ENCODE measurements at places on chromosomes 1 and 21.

GRCh38 chr1:39177706-39178105, 26.8 kb upstream of the MACF1 start:
- DNase-seq: no peak

DNA sequence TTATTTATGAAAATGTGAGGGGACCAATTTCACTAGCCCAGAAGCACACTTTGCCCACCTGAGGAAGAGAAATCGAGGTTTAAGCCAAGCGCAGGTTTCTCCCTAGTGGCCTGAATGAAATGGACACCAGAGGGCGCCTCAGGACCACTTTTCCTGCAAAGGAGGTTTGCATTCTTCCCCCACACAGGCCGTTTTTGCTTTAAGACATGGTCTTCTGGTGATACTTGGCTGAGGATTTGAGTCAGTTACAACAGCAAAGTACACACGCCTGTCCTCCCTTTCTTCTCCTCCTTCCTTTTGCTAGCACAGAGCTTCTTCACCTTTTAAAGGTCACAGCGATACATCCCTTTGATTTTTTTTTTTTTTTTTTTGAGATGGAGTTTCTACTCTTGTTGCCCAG, 5.4 kb downstream of the PLA2G2E start:
- peak; percentile 52 for DNase-seq

GRCh38 chr1:109208394-109208793, 5.3 kb upstream of the SARS1 start:
- no peak for DNase-seq

GRCh38 chr1:156423422-156424352, 54.7 kb downstream of the RHBG start:
- no peak for DNase-seq

GRCh38 chr1:3678361-3679097, 26.2 kb downstream of the TP73 start:
- DNase-seq: no peak

DNA sequence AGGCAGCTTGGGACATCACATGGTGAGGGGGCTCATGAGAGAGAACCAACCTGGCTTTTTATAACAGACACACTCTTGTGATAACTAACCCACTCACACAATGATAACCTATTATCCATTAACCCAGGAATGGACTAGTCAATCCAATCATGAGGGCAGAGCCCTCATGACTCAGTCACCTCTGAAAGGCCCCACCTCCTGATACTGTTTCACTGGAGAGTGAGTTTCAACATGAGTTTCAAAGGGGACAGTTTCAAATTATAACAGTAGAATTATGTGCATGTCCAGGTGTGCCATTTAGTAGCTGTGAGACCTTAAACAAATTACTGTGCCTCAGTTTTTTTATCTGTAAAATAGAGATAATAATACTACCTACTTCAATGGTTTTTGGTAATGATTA, 47.6 kb upstream of the PPP2R5A start:
- no peak for DNase-seq

- no peak for DNase-seq
Measured at GRCh38 chr21:33022828-33023573, 2.7 kb upstream of the OLIG2 start.

- DNase-seq: no peak
Measured at GRCh38 chr1:245842106-245842505, 665.0 kb downstream of the SMYD3 start.

DNA sequence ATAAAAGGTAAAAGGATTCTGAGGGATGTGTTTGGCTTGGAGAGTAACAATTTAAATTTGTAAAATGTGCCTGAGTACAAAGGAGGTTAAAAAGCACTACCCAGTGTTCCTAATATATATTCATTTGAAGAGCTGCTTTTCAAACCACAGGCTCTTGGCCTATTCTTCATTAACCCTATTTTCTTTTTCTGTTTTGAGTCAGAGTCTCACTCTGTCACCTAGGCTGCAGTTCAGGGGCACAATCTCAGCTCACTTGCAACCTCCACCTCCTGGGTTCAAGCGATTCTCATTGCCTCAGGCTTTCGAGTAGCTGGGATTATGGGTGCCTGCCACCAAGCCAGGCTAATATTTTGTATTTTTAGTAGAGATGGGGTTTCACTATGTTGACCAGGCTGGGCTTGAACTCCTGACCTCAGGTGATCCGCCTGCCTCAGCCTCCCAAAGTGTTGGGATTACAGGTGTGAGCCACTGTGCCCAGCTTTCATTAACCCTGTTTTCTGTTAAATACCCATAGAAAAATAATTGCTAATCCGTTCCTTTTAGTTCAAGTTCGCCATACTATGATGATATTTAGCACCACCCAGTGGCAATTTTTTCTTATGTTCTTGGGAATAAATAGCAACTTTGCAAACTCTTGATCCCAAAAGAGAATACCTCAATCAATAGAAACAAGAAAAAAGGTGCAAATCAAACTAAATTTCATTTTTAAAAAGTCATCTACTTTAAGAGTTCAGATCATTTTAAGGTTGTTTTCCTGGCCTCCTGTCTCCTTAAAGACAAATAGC, 30.5 kb downstream of the ZBTB8OS start:
- no peak for DNase-seq

GRCh38 chr1:112524986-112525385, 16.2 kb downstream of the WNT2B start:
- DNase-seq: no peak

DNA sequence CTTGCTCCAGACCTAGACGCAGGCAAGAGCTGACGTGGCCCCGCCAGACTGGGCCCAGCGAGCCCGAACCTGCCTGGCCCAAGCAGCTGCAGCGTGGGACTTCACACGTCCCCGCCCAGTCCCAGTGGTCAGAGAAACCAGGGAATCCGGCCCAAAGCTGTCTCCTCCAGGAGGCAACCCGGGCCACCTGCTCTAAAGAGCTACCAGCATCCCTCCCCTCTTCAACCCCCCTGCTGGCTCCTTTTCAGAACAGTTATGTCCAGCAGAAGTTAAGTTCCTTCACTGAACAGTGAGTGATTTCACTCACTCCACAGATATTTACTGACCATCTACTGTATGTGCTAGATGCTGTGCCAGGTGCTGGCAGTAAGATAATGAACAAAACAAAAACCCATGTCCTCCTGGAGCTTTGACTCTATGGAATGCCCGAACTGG, 2.1 kb upstream of the EFNA1 start:
- no peak for DNase-seq

- DNase-seq: no peak
Measured at GRCh38 chr1:214136324-214136919, 144.5 kb upstream of the SMYD2 start.

- DNase-seq: no peak
Measured at GRCh38 chr1:12556957-12557935, 60.8 kb downstream of the DHRS3 start.

DNA sequence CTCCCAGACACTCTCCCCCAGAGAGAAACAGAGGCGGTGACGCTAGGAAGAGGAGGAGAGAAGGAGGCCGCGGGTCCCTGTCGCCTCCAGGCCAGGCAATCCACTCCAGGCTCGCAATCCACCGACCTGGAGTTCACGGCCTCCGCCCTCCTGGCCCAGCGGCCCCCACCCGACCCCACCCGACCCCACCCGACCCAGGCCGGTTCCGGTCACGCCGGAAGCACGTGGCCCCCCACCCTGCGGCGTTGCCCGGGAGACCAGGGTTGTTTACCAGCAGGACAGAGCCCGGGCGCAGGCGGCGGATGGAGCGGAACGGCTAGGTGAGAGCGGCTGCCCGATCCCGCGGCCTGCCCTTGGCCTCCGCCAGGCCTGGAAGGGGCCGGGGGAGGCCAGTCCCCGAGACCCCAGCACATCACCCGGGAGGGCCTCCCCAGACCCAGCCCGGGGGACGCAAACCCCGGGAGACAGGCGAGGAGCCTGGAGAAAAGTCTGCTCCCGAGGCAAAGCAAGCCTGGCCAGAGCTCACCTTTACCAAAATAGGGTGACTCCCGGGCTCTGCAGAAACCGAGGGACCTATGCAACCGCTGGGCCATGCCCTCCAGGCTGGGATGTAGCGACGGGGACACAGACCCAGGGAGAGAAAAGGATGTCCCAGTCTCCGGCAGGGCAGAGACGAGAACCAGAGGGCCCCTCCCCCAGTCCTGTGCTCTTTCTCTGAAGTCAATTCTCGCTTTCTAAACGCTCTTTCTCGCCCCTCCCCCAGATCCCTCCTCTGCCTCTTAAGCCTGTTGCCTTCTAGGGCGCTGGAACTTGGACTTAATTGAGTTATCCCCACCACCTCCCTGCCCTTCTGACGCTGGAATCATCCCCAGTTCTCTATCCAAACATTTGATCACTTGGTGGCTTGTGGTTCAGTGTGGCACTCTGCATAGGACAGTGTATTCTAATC, at the start of the genes PLA2G2C and UBXN10:
Gene PLA2G2C (minus strand): TSS at position 685 of the 949 bp plus-strand sequence. CDS start 9,155 bp downstream, outside the sequence.
Gene UBXN10 (plus strand): TSS at position 263 of the 949 bp plus-strand sequence. CDS start 4,466 bp downstream, outside the sequence.
- no peak for DNase-seq

- DNase-seq: no peak
Measured at GRCh38 chr1:151193856-151194255, 3.9 kb upstream of the VPS72 start.

GRCh38 chr1:5751833-5752745, 240.1 kb downstream of the NPHP4 start:
- DNase-seq: no peak

DNA sequence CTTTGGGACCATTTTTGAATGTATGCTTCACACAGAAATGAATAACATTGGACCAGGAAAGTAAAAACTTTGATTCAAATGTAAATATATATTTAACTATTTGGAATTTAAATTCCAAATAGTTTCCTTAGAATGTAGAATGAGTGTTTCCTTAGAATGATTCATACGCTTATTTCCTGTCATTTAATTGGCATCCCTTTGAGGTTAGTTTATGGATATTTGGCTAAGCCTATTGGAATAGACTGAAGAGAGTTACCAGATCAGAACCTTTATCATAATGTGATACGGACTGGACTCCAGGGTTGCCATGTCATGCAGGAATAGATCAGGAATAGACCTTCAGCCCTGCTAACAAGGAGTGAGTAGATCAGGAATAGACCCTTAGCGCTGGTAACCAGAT, 133.1 kb downstream of the TNNI3K start:
- DNase-seq: no peak

DNA sequence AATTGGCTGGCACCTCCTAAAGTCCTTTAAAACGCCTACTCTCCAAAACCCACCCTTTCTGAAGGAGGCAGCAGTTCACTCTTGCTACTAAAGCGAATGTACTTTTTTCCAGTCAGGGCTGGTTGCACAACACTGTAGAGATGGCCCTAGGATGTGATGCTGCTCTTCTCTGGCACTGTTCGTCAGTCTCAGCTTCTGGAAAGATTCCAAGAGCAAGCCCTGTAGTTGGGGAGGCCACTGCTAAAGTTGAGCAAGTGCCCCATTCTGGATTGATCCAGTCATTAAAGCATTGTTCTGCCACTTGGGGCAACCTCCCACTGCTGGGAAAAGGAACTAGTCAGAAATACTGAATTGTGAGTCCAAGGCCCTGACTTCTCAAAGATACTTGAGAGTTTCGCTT, 28.5 kb upstream of the KCNQ4 start:
- no peak for DNase-seq

- DNase-seq: no peak
Measured at GRCh38 chr1:201666102-201666501, 127.2 kb downstream of the NAV1 start.

DNA sequence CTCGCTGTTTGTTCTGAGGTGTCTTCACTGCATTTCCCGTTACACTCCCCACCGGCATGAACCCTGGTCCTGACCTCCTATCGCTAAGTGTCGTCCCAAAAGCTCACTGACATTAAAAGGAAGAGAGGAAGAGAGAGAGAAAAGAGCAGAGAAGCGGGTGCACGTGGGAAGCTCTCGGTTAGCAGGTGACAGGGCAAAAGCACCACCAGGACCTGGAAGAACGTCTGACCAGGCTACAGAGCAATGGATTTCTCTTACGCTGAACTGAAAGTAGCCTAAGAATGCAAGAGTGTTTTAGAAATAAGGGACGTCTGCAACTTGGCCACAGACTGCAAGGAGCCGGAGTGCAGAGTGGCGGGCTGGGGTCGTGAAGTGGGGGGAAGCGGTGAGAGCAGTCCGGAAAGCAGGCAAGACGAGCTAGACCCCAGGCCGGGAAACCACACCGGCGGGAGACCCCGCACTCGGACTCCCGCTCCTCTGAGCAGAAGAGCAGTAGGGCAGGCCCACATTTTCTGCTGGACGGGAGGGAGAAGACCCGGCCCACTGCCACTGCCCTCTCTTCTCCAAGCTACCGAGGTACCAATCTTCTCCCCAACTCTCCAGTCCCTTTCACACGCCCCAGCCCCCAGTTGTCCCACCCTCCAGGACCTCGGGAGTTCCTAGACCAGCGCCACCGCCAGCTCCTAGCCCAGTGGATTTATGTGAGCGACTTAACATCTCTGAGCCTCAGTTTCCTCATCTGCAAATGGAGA, 8.3 kb upstream of the MPZL1 start:
- DNase-seq: no peak

DNA sequence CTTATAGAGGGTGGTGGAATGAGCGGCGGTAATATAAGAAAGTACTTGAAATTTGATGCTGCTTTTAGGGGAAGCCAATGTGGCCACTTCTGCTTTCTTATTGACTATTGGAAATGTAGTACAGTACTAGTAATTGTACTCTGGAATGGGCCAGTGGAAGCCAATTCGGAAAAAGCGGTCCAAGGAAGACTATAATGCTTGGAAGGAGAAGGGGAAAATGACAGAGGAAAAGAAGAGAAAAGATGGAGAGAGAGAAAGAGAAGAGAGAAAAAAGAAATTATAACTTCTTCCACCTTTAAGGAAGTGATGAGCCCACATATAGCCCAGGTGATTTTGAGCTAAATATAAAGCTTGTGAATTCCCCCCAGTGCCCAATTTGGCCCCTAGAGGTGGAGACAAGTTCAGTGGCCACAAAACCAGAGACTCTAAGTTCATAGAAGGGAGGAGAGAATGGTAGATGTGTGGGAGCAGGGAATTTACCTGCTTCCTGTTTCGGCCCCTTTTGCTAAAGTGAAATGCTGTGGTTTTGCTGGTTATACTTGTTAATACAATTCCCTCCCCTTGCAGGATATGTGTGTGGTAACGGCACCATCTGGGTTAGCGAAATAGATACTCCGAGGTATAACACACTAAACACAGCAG, 35.7 kb upstream of the DUSP10 start:
- no peak for DNase-seq

DNA sequence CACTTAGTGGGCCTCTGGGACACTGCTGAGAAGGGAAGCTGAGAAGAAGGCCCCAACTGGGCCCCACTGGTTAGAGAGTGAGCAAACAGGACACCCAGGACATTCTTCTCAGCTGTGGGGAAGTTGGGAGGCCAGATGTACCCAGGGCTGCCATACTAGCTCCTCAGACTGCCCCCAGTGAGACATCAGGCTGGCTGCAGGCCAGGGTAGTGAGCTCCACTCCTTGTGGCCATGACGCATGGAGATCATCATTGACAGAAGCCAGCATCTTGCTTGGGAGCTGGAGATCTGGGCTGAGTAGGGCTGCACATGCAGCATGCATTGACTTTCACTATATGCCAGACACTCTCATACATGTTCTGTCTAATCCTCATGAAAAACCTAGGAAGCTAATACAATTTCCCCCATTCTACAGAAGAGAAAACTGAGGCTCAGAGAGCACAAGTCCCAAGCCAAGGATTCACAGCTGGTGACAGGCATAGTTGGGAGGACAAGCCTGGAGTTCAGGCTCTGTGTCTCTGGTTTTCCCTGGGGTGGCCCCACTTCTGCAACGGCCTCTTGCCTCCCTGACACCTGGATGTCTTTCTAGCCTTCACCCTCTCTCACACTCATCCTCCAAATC, 24.1 kb upstream of the MYCL start:
- DNase-seq: no peak

- DNase-seq: peak; percentile 37
Measured at GRCh38 chr1:150151291-150152181, 1.8 kb downstream of the PLEKHO1 start.

All from stimulated activated CD8-positive, alpha-beta memory T cell treated with anti-CD3 and anti-CD28 coated beads, Interleukin-4, amount 100 ng/mL, for 4 hours (primary cell).